IPS DF 6.9 (cell line): ENCODE measurements at places on chromosomes 4 and X.

GRCh38 chrX:5528057-5528456 lies 700.6 kb downstream of the NLGN4X start:
- DNase-seq, result no peak
- H3K27ac ChIP-seq, result no peak overlapping the region
- no peak overlapping the region for H3K4me3 ChIP-seq
- no peaks in the 10 kb centered on the region for H3K4me1 ChIP-seq
- H3K27me3 ChIP-seq, result no peaks in the 10 kb centered on the region

DNA sequence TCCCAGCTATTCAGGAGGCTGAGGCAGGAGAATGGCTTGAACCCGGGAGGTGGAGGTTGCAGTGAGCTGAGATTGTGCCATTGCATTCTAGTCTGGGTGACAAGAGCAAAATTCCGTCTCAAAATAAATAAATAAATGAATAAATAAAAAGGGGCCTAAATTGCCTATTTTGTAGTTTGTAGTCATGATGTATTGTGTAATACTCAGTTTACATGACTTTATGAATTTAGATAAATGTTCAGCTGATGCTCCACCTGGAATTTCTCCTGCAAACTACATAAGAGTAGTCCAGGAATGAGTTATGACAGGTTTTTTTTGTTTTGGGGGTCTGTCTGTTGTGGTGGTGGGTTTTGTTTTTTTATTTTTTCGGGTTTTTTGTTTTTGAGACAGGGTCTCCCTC lies 31.1 kb downstream of the RBMX start:
- no peak for DNase-seq
- H3K27me3 ChIP-seq, result no peaks in the 10 kb centered on the region
- no peaks in the 10 kb centered on the region for H3K36me3 ChIP-seq
- no peak overlapping the region for H3K4me3 ChIP-seq

GRCh38 chr4:8373270-8373972 lies 67.1 kb downstream of the ACOX3 start:
- DNase-seq, result no peak
- H3K27ac ChIP-seq, result no peak overlapping the region
- no peak overlapping the region for H3K4me3 ChIP-seq
- no peaks in the 10 kb centered on the region for H3K27me3 ChIP-seq
- peaks cover 3% of the 10 kb centered on the region; the same call in 1 of the 2 replicates for H3K4me1 ChIP-seq
- no peaks in the 10 kb centered on the region for H3K36me3 ChIP-seq

- H3K27me3 ChIP-seq, result no peaks in the 10 kb centered on the region
- no peak for DNase-seq
- H3K27ac ChIP-seq, result no peak overlapping the region
Measured at GRCh38 chr4:98739751-98740150, 81.3 kb upstream of the TSPAN5 start.

- H3K36me3 ChIP-seq, result no peaks in the 10 kb centered on the region
- H3K27ac ChIP-seq, result no peak overlapping the region
Measured at GRCh38 chr4:154464654-154465053, 26.9 kb downstream of the DCHS2 start.

GRCh38 chrX:39361736-39362135 lies 560.5 kb downstream of the MID1IP1 start:
- H3K4me1 ChIP-seq, result no peaks in the 10 kb centered on the region
- no peak for DNase-seq
- H3K27me3 ChIP-seq, result no peaks in the 10 kb centered on the region
- no peak overlapping the region for H3K4me3 ChIP-seq
- no peak overlapping the region for H3K27ac ChIP-seq

- H3K4me1 ChIP-seq, result 0 out of 2 replicates have a peak, but pooled peaks cover 1% of the 10 kb centered on the region
- no peak overlapping the region for H3K4me3 ChIP-seq
- no peak for DNase-seq
- H3K27me3 ChIP-seq, result no peaks in the 10 kb centered on the region
- H3K27ac ChIP-seq, result no peak overlapping the region
- no peaks in the 10 kb centered on the region for H3K36me3 ChIP-seq
Measured at GRCh38 chr4:158873795-158874401, 105.1 kb downstream of the FNIP2 start.

GRCh38 chrX:31225819-31226218 lies 154.0 kb upstream of the FTHL17 start:
- no peak overlapping the region for H3K4me3 ChIP-seq
- H3K36me3 ChIP-seq, result no peaks in the 10 kb centered on the region
- no peaks in the 10 kb centered on the region for H3K27me3 ChIP-seq
- DNase-seq, result no peak
- H3K4me1 ChIP-seq, result no peaks in the 10 kb centered on the region
- H3K27ac ChIP-seq, result no peak overlapping the region

DNA sequence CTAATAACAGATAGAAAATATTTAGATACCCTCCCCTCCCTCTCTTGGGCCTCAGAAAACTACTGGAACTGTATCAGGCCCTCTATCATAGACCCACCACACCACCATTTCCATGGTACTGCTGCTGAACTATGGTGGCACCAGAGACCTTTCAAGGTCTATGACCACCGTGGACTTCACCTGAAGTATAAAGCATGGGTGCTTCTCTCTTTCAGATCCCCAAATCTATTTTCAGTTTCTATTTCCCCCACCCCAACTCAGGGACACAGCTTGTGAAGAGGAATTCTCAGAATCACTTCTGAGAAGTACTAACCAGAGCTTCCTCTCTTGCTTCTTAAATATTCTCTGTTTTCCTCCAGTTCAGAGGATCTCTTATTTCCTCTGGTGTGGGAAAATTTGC lies 840.8 kb upstream of the HTR2C start:
- H3K36me3 ChIP-seq, result no peaks in the 10 kb centered on the region
- H3K4me3 ChIP-seq, result no peak overlapping the region
- no peak for DNase-seq
- H3K27ac ChIP-seq, result no peak overlapping the region

DNA sequence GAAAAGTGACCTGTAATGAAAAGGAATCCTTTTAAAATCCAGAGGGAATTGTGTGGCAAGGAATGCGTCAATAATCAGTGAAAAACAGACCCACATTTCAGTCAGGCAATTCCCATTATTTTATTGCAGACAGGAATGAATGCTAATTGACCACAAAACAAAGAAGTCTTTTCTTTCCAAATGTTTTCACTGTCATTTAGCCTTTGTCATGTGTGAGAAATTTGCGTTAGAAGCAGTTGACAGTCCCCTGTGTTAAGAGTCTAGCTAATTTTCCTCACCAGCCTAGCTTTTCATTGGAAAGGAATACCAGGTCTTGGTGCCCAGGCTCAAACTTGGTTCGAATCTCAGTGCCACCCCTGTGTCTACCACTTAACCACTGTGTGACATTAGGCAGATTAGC lies 83.4 kb downstream of the KIT start:
- DNase-seq, result no peak
- 0 out of 2 replicates have a peak, but pooled peaks cover 2% of the 10 kb centered on the region for H3K36me3 ChIP-seq
- no peak overlapping the region for H3K4me3 ChIP-seq
- no peaks in the 10 kb centered on the region for H3K27me3 ChIP-seq
- H3K4me1 ChIP-seq, result peaks cover 2% of the 10 kb centered on the region; the same call in 1 of the 2 replicates

DNA sequence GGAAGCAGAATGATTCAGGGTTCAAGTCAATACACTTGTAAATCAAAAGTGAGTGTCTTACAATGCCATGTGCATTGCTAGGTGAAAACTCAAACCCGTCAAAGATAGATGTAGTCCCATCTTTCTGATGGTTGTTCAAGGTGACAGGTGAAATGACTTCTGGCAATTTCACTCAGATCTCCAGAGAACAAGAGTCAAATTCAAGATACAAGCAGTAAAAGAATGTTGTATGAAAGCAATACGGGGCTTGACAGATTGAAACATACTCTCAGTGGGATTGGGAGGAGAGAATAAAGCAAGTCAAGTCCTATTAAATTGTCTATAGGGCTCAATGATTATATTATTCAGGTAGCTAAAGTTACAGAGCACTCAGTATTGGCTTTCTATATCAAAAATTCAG lies 105.1 kb upstream of the ANXA10 start:
- H3K27me3 ChIP-seq, result no peaks in the 10 kb centered on the region
- DNase-seq, result no peak
- no peaks in the 10 kb centered on the region for H3K4me1 ChIP-seq
- no peak overlapping the region for H3K27ac ChIP-seq

DNA sequence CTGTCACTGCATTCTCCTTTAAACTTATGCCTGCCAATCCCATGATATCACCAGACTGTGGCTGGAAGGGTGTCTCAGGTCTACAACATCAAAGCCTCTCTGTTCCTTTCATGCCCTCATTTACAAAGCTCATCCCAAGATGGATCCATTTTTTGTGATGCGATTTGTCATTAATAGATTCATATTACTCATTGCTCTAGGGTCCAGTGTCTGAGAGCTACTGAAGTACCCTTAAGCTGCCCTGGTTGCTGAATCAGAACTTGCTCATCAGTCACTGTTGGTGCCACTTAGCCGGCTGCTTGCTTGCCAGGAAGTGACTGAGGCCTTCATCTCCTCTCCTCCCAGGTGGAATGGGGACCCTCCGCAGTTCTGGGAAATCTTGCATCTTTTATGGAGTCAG lies 395.5 kb upstream of the BOD1L1 start:
- H3K4me1 ChIP-seq, result no peaks in the 10 kb centered on the region
- DNase-seq, result no peak
- no peak overlapping the region for H3K4me3 ChIP-seq
- no peak overlapping the region for H3K27ac ChIP-seq
- no peaks in the 10 kb centered on the region for H3K36me3 ChIP-seq

GRCh38 chr4:149048451-149049143 lies 606.4 kb upstream of the NR3C2 start:
- H3K36me3 ChIP-seq, result no peaks in the 10 kb centered on the region
- H3K27ac ChIP-seq, result no peak overlapping the region
- no peak overlapping the region for H3K4me3 ChIP-seq
- DNase-seq, result no peak

GRCh38 chrX:104347860-104348259 lies 93.1 kb upstream of the ESX1 start:
- no peak for DNase-seq
- H3K4me3 ChIP-seq, result no peak overlapping the region
- no peaks in the 10 kb centered on the region for H3K36me3 ChIP-seq
- H3K27ac ChIP-seq, result no peak overlapping the region
- H3K27me3 ChIP-seq, result no peaks in the 10 kb centered on the region

GRCh38 chrX:44822601-44823000 lies 21.2 kb upstream of the DUSP21 start:
- DNase-seq, result no peak
- no peaks in the 10 kb centered on the region for H3K4me1 ChIP-seq
- no peaks in the 10 kb centered on the region for H3K27me3 ChIP-seq
- no peak overlapping the region for H3K27ac ChIP-seq
- H3K36me3 ChIP-seq, result no peaks in the 10 kb centered on the region

GRCh38 chr4:76055016-76055415 lies 19.1 kb upstream of the CXCL11 start:
- DNase-seq, result no peak
- no peaks in the 10 kb centered on the region for H3K36me3 ChIP-seq
- H3K4me1 ChIP-seq, result peaks cover 2% of the 10 kb centered on the region; the same call in 1 of the 2 replicates
- no peaks in the 10 kb centered on the region for H3K27me3 ChIP-seq

DNA sequence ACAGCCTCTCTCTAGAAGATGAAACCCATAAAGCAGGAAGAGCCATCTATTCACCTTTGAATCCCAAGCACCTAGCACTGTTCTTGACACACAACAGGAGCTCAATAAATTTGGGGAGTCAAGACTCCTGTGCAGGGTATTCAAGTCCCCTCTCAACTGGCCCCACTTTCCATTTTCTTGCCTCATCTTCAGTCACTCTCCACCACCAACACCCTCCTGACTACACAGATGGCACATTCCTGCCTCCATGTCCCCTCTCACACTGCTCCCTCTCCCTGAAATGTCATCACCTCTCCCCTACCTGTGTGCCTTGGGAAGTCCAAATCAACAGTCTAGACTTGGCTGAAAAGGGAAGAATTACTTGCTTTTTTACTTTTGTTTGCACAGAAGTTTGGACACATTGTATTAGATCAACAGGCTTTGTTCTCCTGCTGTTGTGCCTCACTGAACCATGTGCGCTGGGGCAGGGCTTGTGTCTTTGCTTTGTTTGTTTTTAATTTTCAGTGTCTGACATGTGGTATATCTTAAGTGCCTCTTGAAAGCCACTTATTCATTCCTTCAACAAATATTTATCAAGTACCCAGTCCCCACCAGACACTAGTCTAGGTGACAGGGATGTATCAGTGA lies 85.1 kb downstream of the APBB2 start:
- no peaks in the 10 kb centered on the region for H3K27me3 ChIP-seq
- H3K4me3 ChIP-seq, result no peak overlapping the region
- DNase-seq, result no peak
- peaks cover 1% of the 10 kb centered on the region; the same call in 1 of the 2 replicates for H3K4me1 ChIP-seq
- no peaks in the 10 kb centered on the region for H3K36me3 ChIP-seq
